GM23338 (cell line): ENCODE measurements at places on chromosomes 4 and X. TPM values are rescaled to one million over a fixed set of nuclear protein-coding genes. Genes with fewer than 3 reads are reported as not detected.

DNA sequence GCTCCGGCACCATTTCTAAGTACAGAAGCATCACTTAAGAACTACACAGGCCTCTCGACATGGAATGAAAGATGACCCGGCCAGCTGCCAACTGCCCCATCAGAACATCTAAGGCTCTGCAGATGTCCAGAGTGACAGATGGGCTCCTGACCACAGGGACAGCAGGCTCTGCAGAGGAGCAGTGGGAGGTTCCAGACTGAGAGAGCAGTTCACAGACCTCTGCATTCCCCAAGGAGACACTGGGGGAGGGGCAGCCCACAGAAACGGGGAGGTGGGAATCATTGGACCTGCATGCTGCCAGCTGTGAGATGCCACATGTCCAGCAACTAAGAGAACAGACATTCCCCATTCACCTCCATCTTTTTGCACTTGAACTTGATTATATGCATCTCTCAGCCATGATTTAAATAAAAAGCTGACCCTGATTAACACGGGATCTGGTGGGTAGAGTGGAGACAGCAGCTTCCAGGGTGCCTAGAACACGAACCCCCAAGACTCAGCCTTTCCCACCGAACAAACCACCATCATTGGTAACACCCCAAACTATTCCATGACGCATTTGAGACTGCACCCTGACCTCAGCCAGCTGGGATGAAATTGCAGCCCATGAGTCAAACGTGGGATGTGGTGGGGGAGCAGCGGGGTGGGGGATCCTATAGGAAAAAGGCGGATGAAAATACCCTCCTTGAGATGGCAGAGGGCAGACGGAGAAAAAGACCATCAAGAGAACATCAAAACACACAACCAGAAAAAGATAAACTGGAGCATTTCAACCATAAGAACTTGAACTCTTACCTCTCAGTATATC, 47.2 kb downstream of the AFAP1 start:
- DNase-seq: no peak

- peak; percentile 67 for DNase-seq
Observed at GRCh38 chr4:98558471-98559169, 99.8 kb downstream of the TSPAN5 start.

DNA sequence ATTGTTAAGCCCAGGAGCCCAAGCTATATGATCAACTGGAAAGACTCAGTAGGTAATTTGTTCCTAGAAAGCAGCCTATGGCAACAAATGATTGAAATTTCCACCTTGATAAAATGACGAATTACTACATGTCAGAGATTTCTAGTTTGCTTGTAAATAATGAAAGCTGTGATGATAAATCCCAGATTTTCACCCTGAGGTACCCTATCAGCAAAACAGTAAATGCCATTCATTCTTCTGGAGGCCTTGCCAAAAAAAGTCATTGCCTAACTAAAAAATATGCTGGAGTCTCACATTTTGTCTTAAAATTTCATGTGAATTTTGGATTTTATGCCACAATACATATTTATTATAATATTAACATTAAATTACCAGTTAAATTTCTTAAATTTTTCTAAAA, 71.3 kb downstream of the PPEF2 start:
- no peak for DNase-seq

DNA sequence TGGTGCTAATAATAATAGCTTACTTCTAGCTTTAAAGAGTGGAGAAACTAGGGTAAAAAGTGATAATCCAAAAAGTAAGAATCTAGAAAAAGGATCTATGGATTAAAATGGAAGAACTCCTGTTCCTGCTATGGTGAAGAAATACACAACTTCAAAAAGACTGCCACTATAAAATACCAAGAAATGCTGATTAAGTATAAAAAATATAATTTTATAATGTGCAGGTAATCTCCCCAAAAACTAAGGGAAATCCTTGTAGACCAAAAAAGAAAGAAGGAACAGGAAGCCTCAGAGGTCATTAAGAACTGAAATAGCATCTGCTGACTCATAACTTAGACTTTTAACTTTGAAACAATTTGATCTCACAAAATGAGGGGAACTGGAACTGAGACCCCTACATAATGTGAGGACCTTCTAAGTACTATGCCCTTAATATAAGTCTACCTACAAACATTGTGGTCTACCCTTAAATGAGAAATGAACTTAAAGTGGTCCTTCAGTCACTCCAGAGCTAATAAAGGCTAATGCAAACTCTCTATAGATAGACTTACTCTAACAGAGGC, 50.6 kb upstream of the SRPX start:
- no peak for DNase-seq

GRCh38 chr4:116705466-116705865, 379.9 kb downstream of the TRAM1L1 start:
- no peak for DNase-seq

- DNase-seq: peak; percentile 2
Observed at GRCh38 chrX:134715930-134716619, 57.8 kb upstream of the PLAC1 start.

- DNase-seq: no peak
Observed at GRCh38 chr4:155974476-155974749, 20.7 kb upstream of the CTSO start.

The MUC7 gene
- not detected in 2 replicates for total RNA-seq

The RGN gene
- total RNA-seq: 0.47 and 6.7 TPM in 2 replicates

The FAM9C gene
- not detected in 2 replicates for total RNA-seq

The GAGE1 gene
- total RNA-seq: not detected in 2 replicates
